ENCODE measurements at places on chromosomes 16 and 17. TPM values are rescaled to one million over a fixed set of nuclear protein-coding genes. Genes with fewer than 3 reads are reported as not detected.

Gene RHOT1
- 49.2 TPM for polyA plus RNA-seq

Gene CTRB1
- polyA plus RNA-seq, result 0.09 TPM

Gene GINS2
- polyA plus RNA-seq, result 15.6 TPM

Gene ETV4
- 22.0 TPM for polyA plus RNA-seq

Gene NUPR1
- 34.8 TPM for polyA plus RNA-seq

Gene PSMB3
- polyA plus RNA-seq, result 113 TPM

Gene CA7
- not detected for polyA plus RNA-seq

Gene CCL4L2
- 1.3 TPM for polyA plus RNA-seq
